Fibroblast of pulmonary artery (primary cell): ENCODE measurements at places on chromosomes 1 and 21.

DNA sequence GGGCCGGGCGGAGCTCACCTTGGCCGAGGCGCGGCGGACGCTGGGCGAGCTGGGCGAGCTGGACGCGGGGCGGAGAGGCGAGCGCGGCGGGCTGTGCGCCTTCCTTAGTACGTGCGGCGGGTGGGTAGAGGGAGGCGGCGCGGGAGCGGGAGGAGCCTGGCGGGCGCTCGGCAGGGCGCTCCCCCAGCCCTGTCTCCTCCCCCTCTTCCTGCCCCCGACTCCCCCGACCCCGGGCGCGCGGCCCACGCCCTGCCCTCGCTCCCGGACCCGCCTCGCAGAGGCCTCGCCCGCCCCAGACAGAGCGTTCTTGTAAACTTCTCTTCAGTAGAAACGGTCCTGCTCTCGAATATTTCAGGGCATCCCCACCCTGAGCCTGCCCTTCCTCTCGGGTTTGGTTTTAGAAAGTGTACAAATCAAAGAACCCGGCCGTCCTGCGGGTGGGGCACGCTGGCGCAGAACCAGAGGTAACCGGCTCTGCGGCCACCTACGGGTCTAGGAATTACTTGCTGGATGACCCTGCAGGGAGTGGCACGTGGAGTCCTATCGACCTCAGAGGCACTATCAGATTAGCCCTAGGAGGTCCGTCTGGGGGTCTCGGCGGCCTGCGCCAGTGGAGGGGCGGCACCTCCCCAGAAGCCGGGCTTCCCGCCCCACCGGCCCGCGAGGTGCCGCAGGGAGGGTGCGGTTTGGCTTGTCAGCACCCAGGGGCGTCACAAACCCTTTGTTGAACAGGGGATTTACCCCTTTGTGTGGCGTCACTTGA, at the start of gene S100A10:
Gene S100A10 (minus strand): TSS at position 126 of the 763 bp plus-strand sequence. CDS start 7,629 bp downstream, outside the sequence.
- DNase-seq = peak; percentile 70

DNA sequence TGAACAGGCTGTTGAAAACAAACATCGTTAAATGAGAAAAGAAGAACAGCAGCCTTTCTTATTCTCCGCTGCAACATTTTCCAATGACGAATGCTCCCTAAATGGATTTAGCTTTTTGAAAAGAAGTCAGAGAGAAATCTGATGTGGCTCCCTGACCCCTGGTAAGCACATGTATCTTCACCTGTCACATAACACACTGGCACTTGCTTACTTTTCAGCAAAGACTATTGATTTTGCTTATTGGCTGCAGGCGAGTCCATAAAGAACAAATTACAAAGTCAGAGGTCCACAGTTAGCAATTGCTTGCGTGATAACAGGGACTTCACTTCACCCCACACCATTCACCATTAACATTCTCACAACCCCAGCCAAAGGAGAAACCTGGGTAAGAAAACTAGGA, 362.8 kb downstream of the GPATCH2 start:
- no peak for DNase-seq

DNA sequence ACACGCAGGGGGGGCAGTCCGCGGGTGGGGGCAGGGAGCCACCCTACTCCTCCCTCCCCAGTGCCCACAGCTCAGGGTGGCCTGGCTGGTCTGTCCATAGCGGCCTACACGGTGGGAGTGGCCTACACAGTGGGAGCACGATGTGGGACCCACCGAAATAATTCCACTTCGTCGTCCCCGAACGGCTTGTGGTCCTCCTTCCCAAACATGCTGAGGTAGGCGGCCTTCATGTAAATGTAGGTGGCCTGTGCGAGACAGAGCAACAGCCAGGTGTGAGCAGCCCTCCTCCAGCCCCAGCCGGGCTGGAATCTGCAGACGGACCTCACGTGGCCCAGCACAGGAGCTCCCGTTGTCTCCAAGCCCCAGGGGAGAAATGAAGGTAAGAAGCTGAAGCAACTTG, 34.4 kb downstream of the TTC39A start:
- DNase-seq = no peak

DNA sequence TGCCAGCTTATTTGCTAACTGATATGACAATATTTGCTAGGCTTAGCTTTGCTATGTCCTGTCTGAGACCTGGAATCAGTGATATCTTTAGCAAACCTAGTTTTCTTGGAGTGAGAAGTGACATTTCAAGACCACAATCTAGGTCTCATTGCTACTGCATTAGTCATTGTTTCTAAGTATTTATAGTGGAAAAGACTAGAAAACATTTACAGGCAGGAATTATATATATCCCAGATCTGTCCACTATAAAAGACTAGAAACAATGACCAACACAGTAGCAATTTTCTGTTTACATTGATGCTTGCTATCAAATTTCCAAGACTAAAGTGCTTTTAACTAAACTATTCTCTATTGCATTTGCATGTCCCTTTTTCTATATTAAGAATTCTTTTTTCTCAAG, 5.0 kb upstream of the RGS18 start:
- peak; percentile 52 for DNase-seq

GRCh38 chr1:8201331-8201861, 116.5 kb upstream of the SLC45A1 start:
- peak; percentile 37 for DNase-seq

DNA sequence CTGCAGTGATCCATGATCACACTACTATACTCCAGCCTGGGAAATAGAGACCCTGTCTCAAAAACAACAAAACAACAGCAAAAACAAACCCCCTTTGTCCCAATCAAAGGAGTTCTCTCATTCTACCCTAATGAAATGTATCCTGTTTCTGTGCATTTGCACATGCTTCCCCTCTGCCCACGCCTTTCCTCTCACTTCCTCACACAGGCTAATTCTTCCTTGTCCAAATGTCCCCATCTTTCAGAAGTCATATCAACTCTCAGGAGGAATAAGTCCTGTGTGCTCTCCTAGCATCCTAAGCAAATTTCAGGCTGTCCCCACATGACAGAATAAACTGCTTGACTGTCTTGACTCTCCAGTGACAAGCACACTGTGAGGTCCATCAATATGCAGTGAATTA, 8.1 kb upstream of the ATP1B1 start:
- DNase-seq = no peak

DNA sequence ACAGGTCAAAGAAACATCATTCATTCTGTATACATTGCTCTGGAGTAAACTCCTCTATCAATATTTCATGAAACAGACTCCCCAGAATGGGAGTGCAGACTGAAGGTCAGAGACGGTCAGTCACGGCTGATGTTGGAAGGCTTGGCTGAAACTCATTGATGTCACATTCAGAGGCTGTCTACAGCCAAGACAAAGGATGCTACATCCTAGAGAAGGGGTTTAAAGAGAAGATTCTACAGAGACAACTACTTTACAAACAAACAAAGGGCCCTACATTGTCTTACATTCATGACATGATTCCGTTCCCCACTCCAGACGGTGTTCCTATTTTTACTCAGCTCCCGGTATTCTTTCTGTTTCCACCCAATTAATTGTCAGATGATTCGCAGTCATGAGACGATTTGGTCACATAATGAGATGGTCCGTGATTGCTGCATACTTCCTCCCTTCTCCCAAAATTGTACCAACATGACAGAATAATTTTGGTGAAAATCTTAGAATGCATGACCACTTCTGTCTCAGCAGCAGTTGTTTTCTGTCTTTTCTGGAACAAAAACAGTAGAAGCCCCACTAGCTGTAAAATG, 73.8 kb upstream of the VAV3 start:
- no peak for DNase-seq

DNA sequence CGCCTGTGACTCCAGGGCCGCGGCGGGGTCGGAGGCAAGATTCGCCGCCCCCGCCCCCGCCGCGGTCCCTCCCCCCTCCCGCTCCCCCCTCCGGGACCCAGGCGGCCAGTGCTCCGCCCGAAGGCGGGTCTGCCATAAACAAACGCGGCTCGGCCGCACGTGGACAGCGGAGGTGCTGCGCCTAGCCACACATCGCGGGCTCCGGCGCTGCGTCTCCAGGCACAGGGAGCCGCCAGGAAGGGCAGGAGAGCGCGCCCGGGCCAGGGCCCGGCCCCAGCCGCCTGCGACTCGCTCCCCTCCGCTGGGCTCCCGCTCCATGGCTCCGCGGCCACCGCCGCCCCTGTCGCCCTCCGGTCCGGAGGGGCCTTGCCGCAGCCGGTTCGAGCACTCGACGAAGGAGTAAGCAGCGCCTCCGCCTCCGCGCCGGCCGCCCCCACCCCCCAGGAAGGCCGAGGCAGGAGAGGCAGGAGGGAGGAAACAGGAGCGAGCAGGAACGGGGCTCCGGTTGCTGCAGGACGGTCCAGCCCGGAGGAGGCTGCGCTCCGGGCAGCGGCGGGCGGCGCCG, at the start of gene SIM2:
Gene SIM2 (plus strand): TSS at position 135 of the 565 bp plus-strand sequence. CDS start 632 bp downstream, outside the sequence.
- peak; percentile 26 for DNase-seq

- no peak for DNase-seq
Observed at GRCh38 chr1:109716570-109717090, 4.6 kb downstream of the GSTM5 start.
